SK-N-DZ (cell line): ENCODE measurements at places on chromosomes 5 and 9.
A peak's percentile ranks its signal among the peaks of the same experiment; 100 is the strongest.

DNA sequence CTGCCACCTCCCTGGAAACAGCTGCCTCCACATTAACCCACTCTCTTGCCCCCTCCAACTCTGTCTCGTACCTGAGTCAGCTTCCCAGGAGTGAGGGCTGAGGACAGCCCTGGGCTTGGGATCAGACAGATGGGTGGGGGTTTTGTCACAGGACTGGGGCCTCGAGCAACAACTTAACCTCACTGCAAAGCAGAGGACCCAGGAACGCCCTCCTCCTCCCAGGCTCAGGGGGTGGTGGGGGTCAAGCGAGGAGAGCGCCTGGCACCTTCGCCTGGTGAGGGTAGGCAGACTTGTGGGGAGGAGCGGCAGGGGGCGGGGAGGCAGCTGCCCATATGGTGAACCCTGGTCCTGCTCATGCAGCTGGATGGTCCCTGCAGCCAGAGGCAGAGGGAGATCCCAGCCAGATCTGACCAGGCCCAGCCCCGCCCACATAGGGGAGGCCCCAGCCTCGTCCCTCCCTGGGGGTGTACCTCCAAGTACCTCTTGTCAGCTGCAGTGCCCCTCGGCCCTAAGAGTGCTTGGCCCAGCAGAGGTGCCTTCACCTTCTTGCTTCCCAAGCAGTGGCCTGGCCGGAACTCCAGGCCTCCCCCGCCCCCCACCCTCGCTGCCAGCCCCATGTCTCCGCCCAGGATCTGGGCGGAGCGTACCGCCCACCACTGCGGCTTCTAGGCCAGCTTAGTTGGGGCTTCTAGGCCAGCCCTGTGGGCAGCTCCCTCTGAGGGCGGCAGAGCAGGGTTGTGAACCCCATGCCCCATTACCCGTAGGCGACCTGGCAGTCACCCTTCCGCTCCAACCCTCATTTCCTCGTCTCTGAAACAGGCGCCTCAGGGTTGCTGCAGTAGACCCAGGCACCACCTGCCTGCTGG is at the start of gene SARDH:
Gene SARDH, minus strand, starts transcription at position 579 of the 866 bp plus-strand sequence. CDS start 4,179 bp downstream, outside the sequence.
- DNase-seq: peak; percentile 78

DNA sequence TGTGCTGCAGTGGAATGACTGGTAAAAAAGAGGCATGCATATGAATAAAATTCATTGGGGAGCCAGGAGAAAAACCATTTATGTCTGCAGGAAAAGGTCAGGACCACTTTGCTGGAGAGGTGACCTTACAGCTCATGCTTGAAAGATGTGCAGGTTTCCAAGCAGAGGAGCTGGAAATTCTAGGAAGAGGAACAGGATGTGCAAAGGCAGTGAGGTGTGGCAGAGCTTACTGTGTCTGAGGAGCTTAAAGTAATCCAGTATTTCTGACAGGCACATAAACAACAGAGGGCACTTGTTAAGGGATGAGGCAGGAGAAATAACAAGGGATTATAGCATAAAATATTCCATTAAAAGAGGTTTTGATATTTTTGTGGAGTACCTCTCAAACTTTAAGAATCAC is 203.2 kb downstream of the CD180 start:
- DNase-seq: no peak

DNA sequence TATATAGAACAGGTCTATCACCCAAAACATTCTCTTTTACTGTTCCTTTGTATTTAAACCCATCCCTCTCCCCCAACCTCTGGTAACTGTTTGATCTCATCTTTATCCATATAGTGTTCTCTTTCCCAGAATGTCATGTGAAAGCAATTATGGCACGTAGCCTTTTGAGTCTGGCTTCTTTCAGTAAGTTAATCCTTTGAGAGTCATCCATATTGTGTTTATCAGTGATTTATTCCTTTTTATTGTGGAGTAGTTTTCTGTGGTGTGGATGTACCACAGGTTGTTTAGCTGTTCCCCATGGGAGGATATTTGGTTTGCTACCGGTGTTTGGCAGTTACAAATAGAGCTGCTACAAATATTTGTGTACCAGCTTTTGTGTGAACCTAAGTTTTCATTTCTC is 38.0 kb downstream of the HMGXB3 start:
- no peak for DNase-seq

DNA sequence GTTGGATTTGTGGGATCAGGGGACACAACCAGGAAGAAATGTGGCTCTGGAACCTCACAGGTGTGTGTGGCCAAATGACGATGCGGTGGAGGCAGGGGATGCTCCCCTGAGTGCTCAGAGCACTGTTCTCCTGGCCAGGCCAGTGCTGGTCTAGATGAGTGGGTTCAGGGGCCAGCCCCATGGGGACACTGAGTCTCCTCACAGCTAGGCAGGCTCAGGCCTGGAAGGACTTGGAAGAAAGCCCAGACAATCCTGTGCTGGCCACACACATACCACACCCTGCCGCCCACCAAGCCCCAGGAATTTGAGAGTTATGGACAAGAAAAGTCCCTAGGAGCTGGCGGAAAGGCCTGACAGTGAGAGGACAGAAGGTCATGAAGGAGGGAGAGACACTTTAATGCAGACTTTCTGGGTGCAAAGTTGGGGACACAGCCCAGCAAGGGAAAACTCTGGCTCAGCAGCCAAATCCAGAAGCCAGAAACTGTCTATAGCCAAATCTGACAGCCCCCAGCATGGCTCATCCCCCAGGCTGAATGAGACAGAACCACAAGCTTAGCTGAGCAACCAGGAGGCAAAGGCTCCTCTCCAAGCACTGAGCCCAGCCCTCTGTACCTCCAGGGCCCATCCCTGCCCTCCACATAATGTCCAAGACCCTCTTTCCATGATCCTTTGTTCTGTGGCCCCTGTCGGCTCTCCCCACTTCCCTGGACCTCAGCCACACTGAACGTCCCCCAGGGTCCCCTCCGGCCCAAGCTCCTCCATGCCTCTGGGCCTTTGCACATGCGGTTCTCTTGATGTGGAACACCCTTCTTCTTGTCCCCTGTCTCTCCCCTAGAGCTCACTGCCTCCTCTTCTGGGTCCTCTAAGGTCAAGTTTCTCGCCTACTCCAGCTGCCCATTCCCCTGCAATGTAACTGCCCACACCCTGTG is 22.4 kb downstream of the LHX6 start:
- no peak for DNase-seq

GRCh38 chr5:150644058-150644457 is 3.6 kb downstream of the SYNPO start:
- no peak for DNase-seq

- no peak for DNase-seq
These were observed 215.5 kb downstream of the PDZD2 start for GRCh38 chr5:31854181-31855133.

DNA sequence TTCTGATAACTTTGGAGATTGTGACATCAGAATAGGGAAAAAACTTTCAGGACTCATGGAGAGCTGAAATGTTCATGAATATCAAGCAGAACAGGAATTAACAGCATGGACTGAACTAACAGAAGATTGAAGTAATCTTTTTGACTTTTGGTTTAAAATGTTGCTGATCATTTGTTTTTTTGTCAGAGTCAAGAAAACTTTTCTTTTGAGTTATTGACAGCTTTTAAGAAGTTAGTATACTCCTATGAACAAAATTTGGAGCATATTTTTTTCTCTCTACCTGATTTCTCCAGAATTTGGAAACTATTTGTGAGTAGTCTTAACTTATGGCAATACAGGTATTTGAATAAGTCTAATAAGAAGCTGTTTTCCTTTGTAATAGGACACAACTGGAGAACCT is 244.3 kb upstream of the KLF9 start:
- DNase-seq: no peak

DNA sequence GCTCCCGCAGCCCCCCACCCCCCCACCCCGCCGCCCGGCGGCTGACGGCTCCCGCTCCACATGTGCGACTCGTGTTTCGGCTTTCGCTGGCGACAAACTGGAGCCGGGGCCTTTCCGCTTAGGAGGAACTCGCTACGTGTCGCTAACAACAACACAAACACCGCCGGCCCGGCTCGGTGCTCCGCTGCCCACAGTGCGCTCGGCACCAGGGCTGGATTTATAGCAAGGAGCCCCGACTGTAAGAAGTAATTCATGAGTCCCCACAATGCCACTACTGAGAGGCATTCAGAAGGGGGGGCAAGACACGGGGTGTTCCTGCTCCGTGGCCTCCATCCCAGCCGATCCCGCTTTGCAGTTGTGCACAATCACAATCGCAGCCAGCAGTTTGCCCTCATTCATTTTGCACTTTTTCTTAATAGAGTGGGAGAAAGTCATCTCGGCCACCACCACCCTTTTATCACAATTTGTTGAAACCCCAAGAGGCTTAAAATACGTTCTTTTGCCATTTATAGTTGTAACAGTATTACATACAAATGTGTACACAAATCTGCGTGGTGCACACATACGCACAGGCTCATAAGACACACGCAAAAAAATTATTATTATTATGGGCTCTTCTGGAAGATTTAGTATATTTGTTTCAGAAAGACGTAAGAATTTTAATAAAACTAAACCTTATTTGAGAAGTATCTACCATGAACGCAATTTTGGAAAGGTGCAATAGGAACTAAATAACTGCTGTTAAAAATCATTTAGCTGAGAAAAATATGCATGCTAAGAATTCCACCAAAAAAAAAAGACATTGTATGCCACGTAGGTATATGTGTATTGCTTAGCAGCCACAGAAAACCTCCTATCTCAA is 48.1 kb downstream of the EBF1 start:
- peak; percentile 49 for DNase-seq

DNA sequence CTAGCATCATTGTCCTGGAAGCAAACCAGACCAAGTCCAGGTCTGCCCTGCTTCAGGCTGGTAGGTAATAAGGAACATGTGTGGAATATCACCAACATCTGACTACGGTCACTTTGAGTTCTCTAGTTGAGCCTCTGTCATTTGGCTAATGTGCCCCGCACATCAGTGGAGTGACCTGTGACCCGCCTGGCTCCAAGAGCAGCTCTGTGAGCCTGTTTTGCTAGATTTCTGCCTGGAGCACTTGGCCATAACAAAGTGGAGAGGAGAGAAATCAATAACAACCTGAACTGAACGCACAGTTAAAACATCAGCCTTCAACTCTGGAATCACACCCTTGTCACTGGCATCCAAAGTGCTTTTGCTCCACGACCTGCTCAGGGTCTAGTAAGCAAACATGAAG is 115.7 kb downstream of the PPP2R2B start:
- peak; percentile 78 for DNase-seq

GRCh38 chr9:124788542-124789217 is 11.7 kb downstream of the OLFML2A start:
- no peak for DNase-seq

DNA sequence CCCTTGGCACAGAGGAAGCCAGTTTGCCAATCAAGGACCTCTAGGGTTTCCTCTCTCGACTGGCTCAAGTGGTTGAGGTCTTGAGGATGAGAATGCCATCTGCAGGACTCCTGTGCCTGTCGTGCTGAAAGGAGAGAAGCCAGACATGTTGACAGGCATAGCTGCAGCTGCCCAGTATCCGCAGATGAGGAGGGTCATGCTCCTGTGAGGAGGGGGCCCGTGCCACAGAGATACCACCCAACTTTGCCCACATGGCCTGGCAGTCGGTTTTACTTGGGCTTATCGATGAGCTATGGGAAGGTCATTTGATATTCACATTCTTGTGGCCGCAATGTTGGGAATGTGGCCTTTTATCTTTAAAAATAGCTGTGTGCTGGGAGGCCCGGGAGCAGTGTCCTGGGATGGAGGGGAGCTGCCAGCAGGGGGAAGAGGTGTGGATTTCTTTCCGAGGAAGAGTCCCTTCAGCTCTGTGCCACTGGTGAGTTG is 17.4 kb downstream of the FRMPD1 start:
- DNase-seq: peak; percentile 31

GRCh38 chr5:154380263-154380662 is 65.5 kb upstream of the SAP30L start:
- DNase-seq: no peak

DNA sequence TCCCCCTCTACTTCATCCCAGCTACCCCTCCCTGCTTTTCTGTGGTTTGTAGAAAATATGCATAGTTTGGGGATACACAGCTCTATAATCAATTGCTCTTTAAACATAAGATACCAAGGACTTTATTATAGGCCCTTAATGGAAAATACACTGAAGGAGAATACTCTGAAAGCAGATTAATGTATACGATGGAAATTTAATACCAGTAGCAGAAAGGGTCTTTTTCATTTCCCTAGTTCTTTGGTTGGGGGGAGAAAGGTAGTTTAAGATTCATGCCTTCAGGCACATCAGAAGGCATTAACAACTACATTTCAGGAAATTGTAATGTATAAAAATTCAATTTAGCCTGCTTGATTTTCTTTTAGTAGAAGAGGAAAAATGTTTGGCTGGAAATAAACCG is 452.9 kb upstream of the ZNF608 start:
- no peak for DNase-seq
